ENCODE measurements at places on chromosomes 1 and 21.

- DNase-seq: no peak
Measured at GRCh38 chr1:244381878-244382565, 69.7 kb downstream of the ADSS2 start.

GRCh38 chr1:173002891-173003838 lies 47.6 kb downstream of the TNFSF18 start:
- DNase-seq: no peak

GRCh38 chr1:60797351-60797750 lies 285.0 kb upstream of the NFIA start:
- no peak for DNase-seq

- DNase-seq: no peak
Measured at GRCh38 chr1:47210666-47211065, 20.8 kb upstream of the PDZK1IP1 start.

DNA sequence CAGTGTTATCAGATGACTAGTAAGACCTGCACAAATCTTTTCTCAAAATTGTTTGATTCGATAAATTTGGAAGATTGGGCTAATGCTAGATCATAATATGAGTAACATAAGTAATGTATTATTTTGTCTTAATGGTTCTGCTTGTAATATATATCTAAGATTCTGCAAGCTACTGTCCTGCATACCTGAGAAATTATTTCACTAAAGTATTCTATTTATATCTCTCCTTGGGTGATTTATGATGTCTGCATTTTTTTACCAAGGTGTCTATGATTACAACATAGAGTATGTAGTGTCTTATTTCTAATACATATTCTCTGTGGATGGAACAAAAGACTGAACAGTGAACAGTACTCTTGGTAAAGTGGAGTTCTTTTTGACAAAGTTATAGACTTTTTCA lies 166.6 kb downstream of the CLEC20A start:
- no peak for DNase-seq

- no peak for DNase-seq
Measured at GRCh38 chr1:74091371-74091770, 106.6 kb downstream of the LRRIQ3 start.

DNA sequence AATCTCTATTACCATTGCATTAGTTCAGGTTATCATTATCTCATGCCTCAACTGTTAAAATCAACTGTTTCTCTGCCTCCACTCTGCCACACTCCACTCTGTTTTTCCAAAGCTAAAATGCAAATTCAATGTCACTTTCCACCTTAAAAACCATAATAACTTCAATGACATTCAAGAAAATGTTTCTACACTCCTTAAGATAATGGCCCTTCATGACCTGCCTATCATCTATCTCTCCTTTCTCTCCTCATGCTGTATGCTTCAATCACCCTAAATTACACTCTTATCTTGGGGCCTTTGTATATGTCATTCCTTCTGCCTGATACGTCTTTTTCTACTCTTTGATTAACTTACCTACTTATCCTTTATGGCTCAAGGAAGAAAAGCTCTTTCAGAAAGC lies 296.0 kb downstream of the LRRC7 start:
- no peak for DNase-seq

GRCh38 chr1:160031365-160032164 lies at the start of gene PIGM:
PIGM (minus strand) TSS chr1:160031990; CDS start chr1:160031739, 251 bp downstream.
- peak; percentile 92 for DNase-seq

GRCh38 chr1:169514566-169515270 lies 29.0 kb upstream of the SLC19A2 start:
- DNase-seq: no peak

DNA sequence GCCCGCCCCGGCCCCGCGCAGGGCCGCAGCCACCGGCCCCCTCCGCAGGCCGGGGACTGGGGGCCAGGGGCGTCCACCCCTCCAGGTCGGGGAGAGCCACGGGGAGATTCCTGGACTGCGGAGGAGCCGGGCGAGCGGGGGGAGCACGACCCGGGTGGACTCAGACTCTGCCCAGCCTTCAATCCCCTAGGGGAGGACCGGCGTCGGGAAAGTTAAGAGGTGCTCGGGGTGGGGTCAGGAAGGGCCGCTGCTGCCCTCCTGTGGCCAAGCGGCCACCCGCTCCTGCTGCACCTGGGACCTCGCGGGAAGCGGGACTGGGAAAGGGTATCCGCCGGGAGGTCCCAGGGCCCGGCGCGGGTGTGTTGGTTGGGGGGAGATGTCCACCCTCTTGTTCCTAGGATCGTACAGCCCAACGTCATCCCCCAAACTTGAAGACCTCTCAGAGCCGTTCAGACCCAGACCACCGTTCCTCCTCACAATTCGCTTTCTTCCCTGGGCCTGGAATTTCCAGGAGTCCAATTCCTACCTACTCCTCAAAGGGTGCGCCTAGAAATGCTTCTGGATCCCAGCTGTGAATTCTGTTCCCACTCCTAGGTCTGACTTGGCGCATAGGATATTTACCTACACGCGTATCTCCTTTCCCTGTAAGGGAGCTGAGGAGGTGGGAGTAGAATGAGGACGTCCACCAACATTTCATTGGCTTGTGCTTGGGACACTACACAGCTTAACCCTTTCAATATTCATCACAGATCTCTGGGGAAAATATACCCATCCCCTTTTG lies 484 bp upstream of the RHOC start:
- DNase-seq: no peak

- DNase-seq: no peak
Measured at GRCh38 chr1:107493111-107493716, 352.4 kb downstream of the NTNG1 start.

DNA sequence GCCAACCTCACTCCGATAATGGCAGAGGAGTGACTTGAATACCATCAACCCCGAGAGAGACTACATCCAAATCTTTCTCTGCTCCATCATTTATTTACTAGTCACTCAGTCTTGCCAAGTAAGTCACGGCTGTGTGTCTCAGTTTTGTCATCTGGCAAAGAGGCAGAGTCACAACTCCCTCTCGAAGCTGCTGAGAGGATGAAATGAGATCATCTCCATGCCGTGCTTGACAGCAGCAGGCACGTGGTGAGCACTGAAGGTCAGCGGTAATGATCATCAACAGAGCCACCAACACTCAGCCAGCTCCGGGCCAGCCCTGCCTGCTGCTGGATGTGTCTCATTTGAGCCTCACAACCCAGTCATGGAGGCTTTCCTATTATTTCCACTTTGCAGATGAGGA lies 19.9 kb downstream of the ALDH4A1 start:
- DNase-seq: no peak

DNA sequence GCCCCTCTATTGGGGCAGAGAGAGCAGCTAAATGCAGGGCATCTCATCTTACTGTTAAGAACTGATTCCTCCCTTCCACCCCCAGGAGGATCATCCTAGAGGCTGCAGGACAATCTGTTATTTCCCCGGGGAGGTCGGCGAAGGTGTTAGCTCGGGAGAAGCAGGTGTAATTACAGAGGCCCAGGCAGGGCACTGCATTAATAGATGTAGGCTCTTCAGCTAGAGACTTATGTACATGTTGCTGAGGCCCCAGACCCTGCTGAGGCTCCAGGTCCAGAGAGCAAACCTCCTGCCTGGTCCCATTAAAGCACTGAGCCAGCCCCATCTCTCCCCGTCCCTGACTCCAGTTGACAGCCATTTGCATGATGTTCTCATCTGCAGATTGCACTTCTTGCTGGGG lies 320.3 kb upstream of the VAMP3 start:
- DNase-seq: no peak

DNA sequence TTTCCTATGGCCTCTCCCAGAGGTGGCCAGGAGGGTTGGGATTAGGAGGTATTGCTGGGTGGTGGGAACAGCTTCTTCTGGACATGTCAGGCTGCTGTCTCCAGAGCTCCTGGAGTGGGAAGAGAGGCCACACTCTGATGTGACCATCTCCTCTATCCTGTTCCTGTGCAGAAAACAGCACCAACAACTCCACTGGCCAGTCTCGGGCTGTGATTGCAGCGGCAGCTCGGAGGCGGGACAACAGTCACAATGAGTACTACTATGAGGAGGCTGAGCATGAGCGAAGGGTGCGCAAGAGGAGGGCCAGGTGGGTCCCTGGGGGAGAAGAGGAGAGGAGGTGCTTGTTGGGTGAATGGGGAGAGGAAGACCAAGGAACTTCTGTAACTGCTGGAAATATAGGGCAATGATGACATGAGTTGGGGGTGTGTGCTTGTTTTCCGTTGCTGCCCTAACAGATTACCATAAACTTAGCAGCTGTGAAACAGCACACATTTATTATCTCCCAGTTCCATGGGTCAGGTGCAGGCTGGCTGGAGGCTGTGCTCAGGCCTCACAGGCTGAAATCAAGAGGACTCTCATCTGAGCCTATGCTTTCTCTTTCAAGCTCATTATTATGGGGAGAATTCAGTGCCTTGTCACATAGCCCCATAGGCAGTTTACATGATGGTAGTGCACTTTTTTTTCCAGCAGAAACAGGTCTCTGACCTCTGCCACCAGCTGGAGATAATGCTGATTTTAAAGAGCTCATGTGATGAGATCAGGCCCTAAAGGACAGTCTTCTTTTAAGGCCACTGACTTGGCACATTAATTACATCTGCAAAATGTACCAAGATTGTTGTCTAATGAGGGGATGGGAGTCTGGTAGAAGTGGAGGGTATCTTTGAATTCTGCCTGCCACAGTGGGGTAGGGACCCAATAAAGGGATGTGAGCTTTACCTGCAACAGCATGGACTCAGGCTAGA lies 20.8 kb downstream of the VANGL2 start:
- no peak for DNase-seq

DNA sequence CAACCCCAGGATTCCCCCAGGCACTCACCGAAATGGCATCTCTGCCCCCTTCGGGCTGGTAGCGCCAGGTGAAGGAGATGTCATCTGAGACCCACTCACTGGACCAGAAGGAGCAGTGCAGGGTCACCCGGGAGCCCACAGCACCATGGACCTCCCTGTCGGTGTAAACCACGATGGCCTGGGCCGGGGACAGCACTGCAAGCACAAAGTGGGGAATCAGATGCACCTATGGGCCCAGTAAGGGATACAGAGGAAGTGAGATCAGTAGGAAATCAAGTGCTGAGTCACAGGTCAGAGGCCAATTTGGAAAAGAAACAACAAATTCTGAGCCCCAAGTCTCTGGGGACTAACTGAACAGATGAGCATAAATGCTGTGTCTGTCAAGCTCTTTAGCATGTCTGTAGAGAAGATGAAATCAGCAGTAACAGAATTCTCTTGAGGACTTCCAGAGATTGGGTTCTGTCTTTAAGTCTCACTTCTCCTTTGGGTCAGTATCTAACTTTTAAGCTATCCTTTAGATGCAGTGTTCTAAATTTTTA lies 2.5 kb downstream of the MPZ start:
- DNase-seq: no peak

GRCh38 chr1:103218369-103218768 lies 110.0 kb upstream of the COL11A1 start:
- no peak for DNase-seq

Data from NCI-H2081 treated with DMSO at 0.1 percent for 48 hours (cell line).